Globus pallidus (tissue), 1 donor: ENCODE measurements at places on chromosomes 2 and 18.

DNA sequence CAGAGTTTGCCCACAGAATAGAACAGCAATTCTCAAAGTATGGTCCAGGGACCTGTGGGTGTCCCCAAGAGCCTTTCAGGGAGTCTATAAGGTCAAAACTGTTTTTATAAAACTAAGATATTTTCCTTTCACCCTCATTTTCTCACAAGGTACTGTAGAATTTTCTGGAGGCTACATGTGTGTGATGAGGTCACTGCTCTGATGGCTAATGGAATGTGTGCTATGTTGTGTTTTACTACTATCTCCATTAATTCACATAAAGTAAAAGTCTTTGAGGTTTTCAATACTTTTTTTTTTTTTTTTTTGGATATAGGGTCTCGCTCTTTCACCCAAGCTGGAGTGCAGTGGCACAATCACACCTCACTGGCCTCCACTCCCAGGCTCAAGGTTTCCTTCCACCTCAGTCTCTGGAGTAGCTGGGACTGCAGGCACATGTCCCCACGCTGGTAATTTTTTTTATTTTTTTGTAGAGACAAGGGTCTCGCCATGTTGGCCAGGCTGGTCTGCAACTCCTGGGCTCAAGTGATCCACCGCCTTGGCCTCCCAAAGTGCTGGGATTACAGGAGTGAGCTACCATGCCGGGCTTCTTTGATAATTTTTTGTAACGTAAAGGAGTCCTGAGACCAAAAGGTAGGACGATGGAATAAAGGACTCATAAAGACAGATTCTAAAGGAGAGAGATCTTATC is 1.8 kb downstream of the TRABD2A start:
- DNase-seq = no peak

DNA sequence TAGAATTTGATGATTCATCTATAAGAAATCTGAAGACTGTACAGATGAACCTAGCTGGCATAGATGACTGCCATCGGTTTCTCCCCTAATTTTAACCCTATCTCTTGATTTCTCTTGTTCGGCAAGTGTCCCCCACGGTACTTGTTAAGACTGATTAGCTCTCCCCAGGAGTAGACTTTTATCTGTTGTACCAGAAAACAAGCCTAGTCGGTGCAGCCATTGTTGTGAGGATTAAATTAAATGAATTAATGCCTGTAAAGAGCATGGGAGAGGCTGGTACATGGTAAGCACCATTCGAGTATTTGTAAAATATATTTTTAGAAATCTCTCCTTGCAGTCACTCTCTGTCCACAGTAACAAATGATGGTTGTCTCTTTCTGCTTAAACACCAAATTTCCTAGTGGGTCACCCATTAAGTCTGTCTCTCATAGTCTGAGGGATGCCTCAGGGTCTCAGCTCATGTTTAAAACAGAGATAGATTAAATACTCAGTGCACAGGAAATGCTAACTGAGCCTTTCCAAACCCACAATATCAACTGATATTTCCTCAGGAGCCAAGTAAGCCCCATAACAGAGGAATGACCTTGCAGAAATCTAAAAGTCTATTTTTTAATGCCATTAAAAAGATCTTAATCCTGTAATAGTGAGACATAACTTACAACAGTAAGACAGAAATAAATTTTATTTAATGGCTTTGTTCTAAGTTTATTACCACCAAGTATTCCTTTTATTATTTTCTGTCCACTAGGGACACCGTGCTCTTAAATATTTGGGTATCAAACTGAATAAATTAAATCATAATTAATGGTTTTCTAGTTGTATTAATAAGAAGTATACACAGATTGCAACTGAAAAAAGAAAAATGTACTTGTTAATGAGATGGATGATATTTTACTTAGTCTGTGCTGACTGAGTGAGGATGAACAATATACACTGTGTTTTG is 2.9 kb upstream of the B4GALT6 start:
- no peak for DNase-seq

DNA sequence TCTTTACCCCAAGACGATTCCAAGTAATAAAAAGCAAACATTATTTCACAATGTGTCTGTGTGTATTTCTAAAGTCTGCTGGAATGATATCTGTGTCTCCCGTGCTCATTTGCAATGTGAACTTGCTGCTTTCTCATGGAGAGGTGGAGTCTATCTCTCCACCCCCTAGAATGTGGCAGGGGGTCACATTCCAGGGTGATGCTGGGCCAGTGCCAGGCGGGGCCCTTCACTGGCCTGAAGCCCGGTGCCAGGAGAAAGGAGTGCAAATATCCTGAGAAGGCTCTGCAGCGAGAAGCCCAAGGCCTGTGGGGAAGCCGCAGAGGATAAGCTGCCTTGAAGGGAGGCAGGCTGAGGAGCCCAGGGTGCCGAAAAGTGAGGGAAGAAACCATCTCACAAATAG is 26.8 kb upstream of the LDLRAD4 start:
- no peak for DNase-seq

DNA sequence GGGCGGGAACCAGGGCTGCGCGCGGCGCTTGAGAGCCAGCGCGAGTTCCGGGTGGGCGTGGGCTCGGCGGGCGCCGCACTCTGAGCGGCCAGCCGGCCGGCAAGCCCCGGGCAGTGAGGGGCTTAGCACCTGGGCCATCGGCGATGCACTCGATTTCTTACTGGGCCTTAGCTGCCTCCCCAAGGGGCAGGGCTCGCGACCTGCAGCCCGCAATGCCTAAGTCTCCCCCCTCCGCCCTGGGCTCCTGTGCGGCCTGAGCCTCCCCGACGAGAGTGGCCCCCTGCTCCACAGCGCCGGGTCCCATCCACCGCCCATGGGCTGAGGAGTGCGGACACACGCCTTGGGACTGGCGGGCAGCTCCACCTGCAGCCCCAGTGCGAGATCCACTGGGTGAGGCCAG is 36.5 kb upstream of the MAP2 start:
- DNase-seq = no peak

DNA sequence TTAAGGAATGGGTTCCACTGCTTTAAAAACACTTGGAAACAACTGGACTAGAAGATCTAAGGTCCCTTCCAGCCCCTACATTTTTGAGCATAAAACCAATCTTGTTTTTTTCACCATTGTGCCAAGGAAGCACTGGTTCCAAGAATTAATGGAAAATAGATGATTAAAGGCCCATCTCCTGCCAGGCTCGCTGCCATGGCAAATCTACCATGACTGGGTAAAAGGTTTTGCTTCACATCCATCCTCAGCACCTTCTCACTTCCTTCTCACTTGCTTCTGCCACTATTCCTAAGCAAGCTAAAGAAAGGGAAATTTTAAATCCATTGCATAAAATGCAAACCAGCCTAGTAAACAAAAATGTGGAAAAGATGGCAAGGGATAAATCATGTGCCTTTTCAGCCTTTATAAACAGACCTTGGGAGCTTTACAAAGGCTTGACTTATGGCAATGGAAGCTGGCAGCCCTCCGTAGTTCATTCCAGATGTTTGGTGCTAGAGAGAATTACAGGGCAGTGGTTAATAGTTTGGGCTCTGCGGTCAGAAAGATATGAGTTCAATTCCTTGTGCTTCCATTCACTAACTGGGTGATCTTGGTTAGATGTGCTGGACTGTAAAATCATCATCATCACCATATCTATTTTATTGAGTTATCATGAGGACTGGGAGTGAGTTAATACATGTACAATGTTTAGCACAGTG is 27.0 kb upstream of the ST3GAL5 start:
- no peak for DNase-seq

DNA sequence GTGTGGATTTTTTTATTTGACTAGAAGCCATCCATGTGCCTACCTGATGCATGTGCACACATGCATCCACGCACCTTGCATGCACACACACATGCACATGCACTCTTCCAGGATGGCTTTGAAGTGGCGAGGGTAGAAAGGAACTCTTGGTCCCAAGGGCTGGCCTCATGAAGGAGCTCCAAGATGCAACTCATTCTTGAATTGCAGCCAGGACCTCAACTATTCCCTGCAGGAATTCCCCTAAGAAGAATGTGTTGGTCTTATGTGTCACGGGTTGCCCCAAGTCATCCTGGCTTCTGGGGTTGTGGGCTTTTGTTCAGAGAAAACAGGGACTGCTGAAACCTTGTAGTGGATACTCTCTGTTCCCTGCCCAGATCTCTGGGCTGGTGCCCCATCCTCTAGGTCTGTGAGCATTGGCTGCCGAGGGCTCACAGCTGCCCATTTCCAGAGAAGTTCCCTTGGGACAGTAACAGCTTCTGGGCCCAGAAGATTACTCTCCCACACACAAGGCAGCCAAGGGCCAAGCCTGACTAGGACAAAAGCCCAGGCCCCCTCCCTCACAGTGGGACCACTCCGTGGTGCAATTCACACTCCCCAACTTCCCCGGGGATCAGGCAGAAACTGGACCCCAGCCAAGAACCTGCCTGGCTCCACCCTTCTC is 137.6 kb downstream of the COPS8 start:
- DNase-seq = no peak

DNA sequence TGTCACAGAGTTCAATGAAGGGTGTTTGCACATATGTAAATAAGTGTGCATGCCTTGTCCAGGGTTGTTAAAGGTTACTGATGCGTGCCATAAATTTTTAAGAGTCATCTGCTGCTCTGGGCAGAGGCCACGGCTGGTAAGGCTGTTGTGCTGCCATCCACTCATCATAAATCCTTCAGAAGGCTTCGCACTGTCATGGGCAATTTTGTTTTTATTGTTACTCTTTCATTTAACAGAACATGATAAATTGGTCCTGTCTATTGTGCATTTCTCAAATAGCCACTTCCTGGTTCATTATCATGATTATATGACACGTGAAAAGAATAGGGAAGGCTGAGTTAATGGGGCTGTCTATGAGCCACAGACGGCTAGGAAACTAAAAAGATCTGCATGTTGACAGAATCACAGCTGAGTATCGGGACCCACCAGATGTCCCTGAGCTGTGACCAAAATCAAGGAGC is 634.3 kb upstream of the SOX11 start:
- DNase-seq = no peak

GRCh38 chr2:187509667-187510417 is 44.4 kb downstream of the TFPI start:
- DNase-seq = no peak

- DNase-seq = no peak
Observed at GRCh38 chr2:37215250-37215649, 16.1 kb downstream of the CEBPZ start.

- no peak for DNase-seq
Observed at GRCh38 chr2:236264256-236264655, at the start of gene ASB18. ASB18 (minus strand) TSS chr2:236264406; CDS start chr2:236264345, 61 bp downstream.

DNA sequence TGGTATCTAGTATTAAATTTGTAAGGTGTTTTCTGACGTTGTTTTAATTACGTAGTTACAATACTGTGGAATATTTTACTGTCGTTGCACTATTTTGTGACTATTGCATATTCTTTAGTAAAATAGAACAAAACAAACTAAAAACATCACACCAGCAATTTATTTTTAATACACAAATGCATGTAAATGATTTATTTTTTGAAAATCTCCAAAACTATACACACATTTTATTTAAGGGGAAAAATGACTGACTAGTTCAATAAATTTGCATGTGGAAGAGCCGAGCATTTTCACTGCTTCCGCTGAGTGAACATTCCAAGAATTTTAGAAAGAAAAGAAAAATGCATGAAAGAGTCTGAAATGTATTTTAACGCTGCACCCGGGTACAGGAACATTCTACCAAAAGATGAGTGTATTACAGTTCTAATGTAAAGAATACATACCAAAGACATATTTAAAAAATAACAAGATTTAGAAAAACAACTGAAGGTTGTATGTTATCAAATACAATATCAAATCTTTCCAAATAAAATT is 257.7 kb downstream of the MEIS1 start:
- no peak for DNase-seq

DNA sequence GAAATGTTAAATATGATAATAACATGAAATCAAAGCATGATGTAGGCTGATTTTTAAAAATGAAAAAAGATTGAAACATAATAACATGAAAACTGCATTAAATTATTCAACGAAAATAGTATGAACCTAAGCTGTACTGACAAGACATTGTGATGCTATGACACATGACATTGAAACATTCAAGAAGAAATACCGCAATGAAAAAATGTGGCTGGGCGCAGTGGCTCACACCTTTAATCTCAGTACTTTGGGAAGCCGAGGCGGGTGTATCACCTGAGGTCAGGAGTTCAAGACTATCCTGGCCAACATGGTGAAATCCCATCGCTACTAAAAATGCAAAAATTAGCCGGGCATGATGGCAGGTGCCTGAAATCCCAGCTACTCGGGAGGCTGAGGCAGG is 14.6 kb downstream of the CXCR1 start:
- DNase-seq = no peak

- DNase-seq = no peak
Observed at GRCh38 chr2:201420442-201421113, 30.7 kb downstream of the TRAK2 start.

DNA sequence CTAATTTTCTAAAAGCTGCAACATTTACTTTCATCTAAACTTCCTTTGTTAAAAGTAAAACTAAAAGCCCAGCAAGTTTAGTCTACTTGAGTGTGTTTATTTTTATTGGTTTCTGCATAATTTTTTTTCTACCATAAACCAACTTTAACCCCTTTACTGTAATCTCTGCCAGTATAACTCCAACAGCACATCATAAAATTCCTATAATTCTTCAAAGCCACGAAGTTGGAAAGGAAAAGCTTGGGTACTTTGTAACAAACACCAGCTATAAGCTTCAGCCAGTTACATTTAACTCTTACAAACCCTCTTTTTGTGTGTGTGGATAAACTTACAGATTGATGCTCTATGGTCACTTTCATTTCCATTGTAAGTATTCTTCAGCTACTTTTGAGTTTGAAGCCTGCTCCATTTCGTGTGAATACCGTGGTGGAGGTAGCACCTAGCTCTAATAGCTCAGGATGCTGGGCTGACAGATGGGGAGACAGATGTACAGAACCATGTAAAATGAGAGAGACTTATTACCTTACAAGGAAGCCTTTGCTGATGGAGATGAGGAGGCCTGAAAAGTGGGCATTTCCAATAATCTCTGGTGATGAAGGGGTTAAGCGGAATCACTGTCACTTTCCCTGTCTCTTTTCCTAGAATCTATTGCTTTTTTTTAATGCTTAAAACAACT is 42.5 kb downstream of the ZEB2 start:
- DNase-seq = no peak

DNA sequence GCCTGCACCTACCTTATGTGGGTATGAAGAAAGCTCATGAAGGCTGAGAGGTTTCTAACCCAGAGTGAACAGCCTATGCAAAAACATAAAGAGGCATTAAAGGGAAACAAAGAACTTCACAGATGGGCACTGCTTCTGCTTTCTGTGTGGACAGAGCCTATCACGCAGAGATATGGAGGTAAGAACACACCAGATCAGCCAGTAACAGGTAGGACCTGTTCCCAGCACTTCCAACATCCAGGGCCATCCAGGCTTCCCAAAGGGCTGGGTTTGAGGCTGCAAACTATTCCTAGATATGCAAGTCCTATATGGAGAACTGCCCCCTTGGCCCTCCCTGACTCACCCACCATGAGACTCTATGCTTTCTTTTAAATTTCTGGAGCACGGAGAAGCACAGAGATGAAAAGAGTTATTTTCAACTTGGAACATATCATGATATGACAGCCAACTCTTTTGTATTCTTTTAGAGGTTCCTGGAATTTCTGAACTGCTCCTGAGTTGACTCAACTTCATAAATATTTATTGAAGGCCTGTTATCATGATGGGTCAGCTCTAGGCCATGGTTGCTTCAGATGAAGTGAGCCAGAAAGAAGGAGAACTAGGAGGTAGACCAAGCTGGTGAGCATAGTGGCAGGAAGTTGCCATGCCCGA is 77.4 kb upstream of the PPP1CB start:
- DNase-seq = no peak

- DNase-seq = peak; percentile 79
Observed at GRCh38 chr2:238974501-238975166, 126.7 kb downstream of the TWIST2 start.
